Left kidney (tissue), 8 donors: ENCODE measurements at places on chromosomes 7 and 10. TPM values are rescaled to one million over a fixed set of nuclear protein-coding genes. Genes with fewer than 3 reads are reported as not detected.

DNA sequence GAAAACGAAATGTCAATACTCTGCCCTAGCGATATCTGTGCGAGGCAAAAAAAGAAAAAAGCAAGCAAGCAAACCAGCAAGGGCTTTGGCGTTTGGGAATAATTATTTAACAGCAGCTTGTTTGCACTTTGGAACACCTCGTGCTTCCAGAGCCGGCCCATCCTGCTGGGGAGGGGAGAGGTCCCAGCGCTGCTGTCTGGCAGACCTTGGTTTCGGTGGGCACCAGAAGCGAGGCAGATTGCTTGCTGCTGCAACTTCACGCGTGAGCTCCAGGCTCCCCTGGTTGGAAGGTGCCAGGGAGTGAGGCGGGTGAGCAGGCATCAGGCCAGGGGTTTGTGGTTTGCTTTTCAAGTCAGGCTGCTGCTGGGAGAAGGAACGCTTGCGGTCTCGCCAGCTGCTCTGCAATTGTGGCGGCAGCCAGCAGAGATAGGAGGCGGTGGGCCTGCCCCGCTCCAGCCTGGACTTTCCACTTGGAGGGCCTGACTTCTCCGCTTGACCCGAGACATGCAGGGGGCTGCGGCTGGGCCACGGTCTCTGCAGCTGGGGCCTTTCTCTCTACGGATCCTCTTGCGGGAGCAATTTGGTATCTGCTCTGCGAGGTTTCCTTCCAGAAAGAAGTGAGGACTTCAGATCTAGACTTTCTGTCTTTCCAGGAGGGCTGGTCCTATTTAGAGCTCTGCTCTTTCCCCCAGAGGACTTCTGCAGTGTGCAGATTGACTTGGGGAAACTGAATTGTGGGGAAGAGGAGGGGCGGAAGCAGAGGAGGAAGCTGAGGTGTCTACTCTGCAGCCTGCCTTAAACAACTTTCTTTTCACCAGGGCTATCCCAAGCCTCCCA, 131.4 kb downstream of the PRPF18 start:
- no peak for DNase-seq

GRCh38 chr7:138745189-138745588, 44.0 kb upstream of the SVOPL start:
- DNase-seq: no peak

- DNase-seq: peak; percentile 84
Measured at GRCh38 chr10:17229016-17229716, 1.1 kb downstream of the VIM start.

DNA sequence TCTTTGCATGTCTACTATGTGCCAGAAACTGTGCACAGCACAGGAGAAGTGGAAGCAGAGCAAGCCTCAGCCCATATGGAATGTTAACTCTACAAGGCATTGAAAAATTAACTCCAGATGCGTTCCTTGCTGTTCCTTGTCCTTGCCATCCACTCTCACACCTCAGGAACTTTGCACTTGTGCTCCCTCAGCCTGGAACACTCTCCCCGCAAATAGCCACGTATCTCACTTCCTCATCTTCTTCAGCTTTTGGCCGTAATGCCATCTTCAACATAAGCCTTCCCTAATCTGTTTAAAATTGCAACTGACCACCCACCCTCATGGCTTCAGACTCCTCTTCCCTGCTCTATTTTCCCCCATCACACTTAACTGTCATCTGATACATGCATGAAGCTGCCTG, 83.2 kb upstream of the CAPZA2 start:
- DNase-seq: no peak

DNA sequence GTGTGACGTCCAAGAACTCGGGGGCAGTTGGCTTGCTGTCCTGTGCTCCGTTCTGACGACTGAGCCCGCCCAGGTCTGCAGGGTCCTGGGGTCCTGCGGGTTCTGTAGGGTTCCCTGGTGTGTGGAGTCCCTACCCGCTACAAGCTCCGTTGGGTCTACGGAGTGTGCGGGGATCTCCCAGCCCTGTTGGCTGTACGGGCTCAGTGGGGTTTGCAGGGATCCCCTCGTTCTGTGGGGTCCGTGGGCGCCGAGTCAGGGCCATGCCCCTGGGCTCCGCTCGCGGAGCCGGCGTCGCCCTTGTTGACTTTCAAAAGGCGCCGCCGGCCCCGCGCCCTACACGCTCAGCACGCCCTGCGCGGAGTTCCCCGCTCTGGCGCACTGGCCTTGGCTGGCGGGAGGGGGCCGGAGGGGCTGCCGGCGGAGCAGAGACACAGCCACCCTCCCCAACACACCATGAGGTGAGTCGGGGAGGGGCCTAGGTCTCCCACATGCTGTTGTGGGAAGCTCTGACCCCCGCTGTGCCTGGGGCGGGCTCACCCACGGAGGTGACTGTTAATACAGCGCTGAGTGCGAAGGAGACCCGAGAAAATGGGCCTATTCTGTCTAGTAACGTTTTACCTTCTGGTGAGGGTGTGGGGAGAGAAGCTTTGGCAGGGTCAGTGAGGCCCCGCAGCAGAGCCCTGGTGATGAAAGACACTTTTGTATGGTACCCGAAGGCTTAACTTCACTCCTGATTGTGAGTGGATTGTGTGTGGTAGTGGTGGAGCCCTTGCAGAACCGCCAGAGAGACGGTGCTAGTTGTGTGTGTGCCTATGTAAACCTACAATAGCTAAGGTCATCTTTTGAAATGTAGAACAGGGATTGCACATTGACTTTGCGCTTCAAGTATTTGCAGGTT, 8.1 kb downstream of the TASOR2 start:
- DNase-seq: peak; percentile 55

GRCh38 chr10:69406302-69406811, 10.4 kb downstream of the TACR2 start:
- DNase-seq: no peak

- peak; percentile 14 for DNase-seq
Measured at GRCh38 chr7:105743351-105744090, 132.9 kb downstream of the ATXN7L1 start.

GRCh38 chr10:124043310-124044142, 49.9 kb downstream of the CHST15 start:
- DNase-seq: no peak

DNA sequence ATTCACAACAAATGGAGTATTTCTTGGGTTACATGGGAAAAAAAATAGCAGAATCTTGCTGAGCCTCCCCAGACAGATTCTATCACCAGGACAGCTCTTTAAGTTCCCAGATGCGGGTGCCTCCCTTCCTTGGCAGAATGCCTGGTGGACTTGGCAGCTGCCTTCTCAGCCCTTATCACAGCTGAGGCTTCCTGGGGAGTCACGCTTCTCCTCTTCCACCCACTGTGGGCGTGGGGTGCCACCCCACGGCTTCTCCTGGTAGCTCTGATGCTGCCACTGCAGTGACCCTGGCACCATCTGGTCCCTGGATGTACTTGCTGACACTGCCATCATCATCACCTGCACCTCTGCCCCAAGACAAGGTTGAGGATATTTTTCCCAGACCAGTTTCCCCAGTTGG, 16.2 kb upstream of the NME8 start:
- peak; percentile 6 for DNase-seq

- DNase-seq: no peak
Measured at GRCh38 chr10:33783078-33783477, 448.6 kb upstream of the NRP1 start.

Gene PTF1A
- polyA plus RNA-seq: not detected

Gene GOLGA7B
- 1.2 TPM for polyA plus RNA-seq

Gene CCL24
- not detected for polyA plus RNA-seq

Gene MARCHF5
- 82.4 TPM for polyA plus RNA-seq
